NCI-H82 (cell line): ENCODE measurements at places on chromosomes 13 and 19.
A peak's percentile ranks its signal among the peaks of the same experiment; 100 is the strongest.

- DNase-seq = peak; percentile 38
Observed at GRCh38 chr19:11737964-11738745, 591 bp downstream of the ZNF823 start.

DNA sequence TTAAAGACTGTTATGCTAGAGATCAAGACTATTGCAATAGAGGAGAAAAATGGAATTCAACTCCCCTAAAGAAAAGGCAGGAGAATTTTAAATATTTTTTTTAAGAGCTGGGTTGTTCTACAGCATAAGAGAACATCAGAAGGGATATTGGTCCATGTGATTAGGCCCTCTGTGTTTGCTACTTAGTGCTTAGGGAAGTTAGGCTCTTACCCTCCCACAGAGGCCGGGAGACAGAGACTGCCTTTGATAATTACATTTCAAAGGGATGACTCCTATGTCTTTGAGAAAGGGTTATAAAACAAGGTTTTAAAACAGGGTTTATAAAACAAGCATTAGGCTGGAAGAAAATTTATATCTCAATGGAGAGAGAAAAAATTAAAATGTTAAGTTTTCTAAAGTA is 1248.1 kb upstream of the PCDH20 start:
- peak; percentile 58 for DNase-seq

DNA sequence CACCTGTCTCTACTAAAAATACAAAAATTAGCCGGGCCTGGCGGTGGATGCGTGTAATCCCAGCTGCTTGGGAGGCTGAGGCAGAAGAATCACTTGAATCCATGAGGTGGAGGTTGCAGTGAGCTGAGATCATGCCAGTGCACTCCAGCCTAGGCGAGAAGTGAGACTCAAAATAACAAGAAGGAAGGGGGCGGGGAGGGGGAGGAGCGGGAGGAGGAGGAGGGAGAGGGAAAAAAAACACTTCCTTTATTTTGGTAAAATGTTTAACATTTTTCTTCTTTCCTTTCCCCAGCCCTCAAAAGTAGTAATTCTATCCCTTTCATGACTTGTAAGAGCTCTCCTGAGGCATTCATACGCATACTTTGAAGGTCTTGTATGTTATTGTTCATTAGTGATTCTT is 44.3 kb downstream of the SPRY2 start:
- DNase-seq = no peak

DNA sequence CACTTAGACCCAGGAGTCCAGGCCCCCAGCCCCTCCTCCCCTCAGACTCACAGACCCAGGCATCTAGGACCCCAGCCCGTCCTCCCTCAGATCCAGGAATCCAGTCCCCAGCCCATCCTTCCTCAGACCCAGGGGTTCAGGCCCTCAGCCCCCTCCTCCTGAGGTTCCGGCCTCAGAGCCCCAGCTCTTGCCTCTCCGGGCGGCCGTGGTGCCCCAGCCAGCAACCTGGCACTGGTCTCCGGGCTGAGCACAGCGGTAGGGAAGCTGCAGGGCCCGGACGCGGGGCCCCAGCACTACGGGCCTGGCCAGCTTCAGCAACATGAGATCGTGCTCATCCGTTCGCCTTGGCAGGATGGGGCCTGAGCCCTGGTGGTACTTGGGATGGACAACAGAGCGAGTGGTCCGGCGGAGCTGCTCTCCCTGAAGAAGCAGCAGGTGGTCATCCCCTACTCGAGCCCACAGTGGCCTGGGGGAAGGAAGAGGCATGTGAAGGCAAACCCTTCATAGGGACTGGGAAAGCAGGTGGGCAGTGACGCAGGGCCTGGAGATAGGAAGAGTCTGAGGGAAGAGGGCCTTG is 3.7 kb downstream of the KLK10 start:
- DNase-seq = no peak
